ENCODE measurements at places on chromosomes 1 and 21.

DNA sequence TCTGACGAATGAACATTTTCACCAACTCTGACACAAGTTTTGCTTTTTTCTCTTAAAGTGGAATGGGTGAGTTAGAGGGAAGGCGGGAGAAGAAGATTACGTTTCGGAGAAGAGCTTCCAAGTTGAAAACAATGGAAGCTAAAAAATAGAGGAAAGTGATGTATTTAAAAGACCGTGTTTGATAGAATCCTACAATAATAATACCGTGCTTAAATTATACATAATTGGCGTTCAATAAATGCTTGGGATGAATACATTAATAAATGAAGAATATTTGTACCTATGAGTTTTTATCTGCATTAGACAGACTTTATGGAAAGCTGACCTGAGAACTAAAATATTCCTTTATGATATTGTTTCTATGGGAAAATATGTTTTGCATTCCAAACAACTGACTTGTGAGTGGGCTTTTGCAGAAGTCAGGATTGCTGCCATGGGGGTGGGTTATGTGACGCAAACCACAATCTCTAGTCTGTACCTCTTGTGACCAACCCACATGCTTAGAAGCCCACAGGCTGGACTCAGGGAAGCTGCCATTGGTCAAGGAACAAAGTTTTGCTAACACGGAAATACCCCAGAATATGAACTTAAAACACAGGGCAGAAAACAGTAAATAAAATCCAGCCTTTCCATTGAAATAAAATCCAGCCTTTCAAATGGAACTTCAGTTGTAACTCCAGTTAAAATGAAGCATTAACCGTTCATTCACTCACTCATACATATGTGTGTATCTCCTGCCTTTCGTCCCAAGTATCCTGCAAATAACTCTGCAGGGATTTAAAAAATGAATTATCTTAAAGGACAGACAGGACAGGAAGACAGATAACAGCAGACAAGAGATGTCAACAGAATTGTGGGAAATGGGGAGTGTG is 21.3 kb upstream of the ATF3 start:
- no peak for DNase-seq

DNA sequence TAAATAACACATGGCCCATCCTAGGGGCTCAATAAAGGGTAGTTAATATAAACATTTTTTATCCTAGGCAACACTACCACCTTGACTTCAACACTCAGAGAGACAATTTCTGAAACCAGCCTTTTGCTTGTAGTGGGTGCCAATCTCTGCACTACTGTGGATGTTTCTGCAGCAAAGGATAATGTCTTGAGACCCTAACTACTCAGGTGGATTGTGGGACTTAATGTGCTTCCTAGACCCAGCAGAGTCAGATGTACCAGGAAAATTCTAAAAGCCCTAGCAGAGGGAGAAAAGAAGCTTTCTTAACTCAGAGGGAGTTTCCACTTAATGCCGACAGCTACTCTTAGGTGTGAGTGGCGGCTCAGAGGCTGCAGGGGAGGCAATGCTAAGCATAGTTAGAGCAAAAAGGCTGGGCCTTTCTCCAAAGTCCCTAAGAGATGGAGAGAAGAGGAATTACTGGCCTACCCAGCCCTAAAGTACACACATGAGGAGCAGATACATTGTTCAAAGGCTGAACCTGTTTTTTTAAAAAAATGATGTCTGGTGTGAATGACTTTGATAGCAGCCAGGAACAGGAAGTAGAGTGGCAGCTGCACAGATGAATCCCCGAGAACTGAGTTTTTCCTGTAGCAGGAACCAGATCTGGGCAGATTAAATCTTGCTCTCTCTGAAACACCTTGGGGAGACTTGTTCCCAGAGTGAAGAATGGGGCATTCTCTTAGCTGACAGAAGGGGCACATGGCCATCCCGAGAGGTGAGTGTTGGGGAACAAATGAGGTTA is 33.5 kb upstream of the ABCD3 start:
- DNase-seq: no peak

- no peak for DNase-seq
Measured at GRCh38 chr1:22613951-22614350, 22.5 kb upstream of the C1QA start.

- DNase-seq: no peak
Measured at GRCh38 chr1:22685591-22686059, 25.0 kb upstream of the EPHB2 start.

DNA sequence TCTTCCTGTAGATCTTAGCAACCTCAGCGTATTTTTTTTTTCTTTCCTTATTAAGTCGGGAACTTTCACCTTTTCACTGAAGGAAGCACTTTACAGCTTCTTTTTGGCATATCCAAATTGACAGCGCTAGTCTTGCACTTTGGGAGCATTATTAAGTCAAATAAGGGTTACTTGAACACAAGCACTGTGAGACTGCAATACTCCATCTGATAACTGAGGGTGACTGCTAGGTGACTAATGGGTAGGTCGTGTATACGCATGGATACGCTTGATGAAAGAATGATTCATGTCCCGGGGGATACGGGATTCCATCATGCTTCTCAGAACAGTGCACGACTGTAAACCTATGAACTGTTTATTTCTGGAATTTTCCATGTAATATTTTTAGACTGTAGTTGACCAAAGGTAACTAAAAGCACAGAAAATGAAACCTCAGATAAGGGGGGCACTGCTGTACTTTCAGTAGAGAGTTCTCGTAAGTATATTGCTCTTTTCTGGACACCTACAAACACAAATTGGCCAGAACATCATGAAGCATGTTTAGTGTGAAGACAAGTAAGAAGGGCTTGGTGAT is 364.7 kb downstream of the SMYD3 start:
- DNase-seq: no peak

DNA sequence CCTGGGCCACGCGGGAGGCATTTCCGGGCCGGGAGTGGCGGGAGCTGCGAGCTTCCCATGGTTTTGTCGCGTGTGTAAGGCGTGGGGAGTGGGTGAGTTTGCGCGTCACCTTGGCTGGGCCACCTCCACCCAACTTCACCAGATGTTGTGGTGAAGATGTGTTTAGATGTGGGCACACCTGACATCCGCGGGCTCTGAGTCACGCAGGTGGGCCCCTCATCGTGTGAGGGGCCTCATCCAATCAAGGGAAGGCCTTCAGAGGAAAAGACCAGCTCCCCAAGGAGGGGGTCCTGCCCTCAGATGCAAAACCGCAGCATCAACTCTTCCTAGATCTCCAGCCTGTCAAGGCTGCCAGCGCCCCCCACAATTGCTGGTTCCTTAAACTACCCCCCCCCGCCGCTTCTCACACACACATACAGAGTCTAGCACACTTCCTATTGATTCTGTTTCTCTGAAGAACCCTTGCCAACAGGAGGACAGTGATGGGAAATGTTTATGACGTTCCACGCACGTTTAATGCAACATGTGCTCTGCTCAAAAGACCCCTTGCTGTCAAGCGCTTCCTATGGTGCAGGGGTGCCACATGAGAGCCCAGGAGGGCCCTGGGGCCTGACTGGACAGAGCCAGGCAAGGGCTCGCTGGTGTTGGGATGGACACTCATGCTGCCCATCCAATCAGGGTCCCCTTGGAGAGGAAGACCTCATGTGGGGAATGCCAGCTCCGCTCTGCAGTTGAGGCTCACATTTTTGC is 11.9 kb downstream of the ACTRT2 start:
- no peak for DNase-seq

GRCh38 chr1:235068158-235069121 is 60.2 kb downstream of the TOMM20 start:
- DNase-seq: no peak

GRCh38 chr1:205343431-205344065 is 13.2 kb downstream of the KLHDC8A start:
- DNase-seq: no peak

GRCh38 chr1:220791956-220792355 is 5.2 kb downstream of the MTARC1 start:
- DNase-seq: no peak

GRCh38 chr1:204947338-204947737 is 76.7 kb downstream of the NFASC start:
- DNase-seq: no peak

DNA sequence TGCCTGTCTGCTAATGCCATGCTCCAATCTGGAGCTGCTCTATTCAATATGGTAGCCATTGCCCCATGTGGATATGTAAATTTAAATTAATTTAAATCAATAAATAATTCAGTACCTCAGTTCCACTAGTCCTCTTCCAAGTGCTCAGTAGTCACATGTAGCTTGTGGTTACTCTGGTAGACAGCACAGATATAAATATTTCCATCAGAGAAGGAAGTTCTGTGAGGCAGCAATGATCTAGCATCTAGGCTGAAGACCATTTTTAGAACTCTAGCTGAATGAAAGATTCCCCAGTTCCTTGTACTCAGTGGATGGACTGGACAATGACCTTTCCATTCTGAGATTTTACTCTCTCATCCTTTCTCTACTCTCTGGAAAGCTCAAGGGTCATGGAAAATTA is 25.8 kb upstream of the CAPZB start:
- no peak for DNase-seq

Data from hippocampal formation (tissue), 2 donors.